ENCODE measurements at places on chromosomes 7 and 10.

- no peak for DNase-seq
Observed at GRCh38 chr7:78690174-78690573, 763.3 kb downstream of the MAGI2 start.

GRCh38 chr10:101834341-101834740 is 9.3 kb downstream of the KCNIP2 start:
- no peak for DNase-seq

DNA sequence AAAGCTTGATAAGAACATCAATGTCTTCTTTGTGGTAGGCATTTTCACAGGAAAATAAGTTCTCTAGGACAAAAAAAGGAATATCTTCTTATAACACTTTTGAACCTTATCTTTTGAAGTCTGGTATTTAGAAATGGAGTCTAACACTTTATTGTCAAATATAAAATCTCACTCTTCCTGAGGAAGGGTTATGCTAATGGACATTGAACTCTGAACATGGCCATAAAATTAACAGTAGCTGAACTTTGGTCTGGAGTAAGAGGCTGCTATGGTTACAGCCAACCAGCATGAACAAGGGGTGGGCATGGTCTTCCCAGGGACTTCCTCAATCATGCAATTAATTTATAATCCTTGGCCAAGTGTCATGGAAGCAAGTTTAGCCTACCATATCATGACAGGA is at the start of gene CLRN3:
Gene CLRN3 (minus strand): TSS at position 199 of the 400 bp plus-strand sequence. CDS start 157 bp downstream, at position 42.
- no peak for DNase-seq

DNA sequence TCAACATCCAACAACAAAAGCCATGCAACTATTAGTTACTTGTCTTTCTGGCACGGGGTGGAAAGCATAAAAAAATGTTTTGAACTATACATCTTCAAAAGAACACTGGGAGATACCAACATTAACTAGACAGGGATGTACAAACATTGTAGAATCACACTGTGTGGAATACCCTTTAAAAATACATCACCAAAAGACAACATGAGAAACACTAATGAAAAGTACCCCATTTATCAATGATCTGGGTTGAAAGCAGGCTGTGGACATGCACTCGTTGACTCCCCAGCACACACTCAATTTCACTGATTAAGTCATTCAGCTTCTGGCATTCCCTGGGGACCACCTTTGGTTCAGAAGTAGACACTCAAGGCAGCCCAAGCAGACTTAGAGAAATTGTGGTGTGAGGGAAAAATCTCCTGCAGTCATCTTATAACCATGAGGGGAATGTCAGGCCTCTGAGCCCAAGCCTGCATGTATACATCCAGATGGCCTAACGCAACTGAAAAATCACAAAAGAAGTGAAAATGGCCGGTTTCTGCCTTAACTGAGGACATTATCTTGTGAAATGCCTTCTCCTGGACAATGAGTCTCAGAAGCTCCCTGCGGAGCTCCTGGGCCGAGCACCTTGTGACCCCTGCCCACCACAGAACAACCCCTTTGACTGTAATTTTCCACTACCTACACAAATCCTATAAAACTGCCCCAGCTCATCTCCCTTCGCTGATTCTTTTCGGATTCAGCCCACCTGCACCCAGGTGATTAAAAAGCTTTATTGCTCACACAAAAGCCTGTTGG is 53.0 kb downstream of the CACUL1 start:
- no peak for DNase-seq

DNA sequence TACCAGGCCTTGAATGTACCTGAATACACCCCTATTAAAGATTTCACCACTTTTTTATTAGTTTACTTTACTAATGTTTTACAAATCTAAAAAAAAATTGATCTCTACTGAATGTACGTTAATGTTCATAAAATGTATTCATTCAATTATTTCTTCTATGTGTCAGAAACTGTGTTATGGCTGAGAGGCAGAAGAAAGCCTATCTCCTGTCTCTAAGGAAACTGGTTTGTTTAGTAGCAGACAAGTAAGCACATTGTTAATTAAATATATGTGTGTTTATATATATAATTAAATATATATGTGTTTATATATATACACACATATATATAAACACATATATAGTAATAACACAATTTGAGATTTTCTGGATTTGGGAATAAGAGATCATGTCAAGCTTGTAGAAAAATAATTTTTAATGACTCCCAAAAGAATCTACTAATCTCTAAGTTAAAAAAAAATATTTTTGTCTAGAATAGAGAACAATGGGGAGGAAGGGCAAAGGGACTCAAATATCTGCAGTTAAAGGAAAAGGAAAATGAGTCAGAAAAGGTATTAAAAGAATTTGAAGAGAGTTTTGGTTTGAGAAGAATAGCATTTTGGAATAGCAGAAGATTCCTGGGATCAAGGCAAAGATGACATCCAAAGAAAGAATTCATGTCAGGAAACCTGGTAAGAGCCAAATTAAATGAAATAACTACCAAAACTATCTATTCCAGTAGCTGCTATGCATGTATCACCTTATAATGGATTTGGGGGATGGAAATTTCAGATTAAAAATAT is 92.1 kb downstream of the CH25H start:
- no peak for DNase-seq

DNA sequence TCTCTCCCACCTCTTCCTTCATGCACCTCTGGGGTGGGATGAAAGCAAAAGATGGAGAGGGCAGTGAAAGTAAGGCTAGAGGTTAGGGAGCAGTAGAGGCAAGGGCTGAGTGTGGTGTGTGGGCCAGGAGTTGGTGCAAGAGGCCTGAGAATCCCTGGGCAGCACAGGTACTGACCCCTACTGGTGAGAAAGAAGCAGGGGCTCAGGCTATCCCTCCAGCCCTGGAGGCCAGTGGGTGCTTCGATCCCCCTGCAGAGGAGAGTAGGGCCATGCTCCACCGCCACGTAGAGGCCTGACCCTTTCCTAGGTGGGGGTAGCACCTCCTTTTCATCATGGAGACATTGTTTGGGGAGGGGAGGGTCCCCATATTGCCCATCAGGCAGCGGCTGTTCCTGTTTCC is 9.8 kb downstream of the CDHR1 start:
- DNase-seq, result no peak

GRCh38 chr10:119251315-119251708 is 43.9 kb downstream of the GRK5 start:
- DNase-seq, result no peak

DNA sequence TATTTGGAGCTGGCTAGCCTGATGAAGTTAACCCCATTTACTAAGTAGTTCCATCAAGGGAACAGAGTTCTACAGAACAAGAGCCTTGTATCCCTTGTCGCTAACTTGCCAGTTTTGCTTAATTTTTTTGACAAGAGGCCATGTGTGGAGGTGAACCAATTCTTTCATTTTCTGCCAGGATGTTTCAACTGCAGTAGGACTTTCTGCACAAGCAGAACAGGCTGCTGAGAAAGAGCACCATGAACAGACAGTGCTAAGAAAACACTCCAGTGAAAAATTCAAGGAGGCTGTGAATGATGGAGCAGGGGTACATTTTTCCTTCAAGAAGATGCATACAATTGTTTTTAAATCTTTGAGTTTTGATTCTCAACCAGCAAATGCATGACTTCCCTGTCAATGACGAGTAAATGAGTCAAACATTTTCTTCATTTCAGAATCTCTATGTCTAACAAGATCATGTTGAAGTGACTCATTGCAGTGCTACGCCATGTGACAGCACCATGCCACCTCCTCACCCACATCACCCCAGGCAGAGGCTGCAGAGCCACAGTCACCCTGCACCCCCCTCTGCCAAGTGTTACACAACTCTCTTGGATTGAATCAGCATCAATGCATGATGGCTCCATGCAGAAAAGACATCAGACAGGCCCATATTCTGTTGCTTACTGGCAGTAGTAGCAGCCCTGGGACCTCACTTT is 193.1 kb downstream of the COBL start:
- no peak for DNase-seq

- no peak for DNase-seq
Observed at GRCh38 chr10:95444792-95445191, 116.4 kb downstream of the SORBS1 start.

GRCh38 chr10:8614054-8614565 is 559.6 kb downstream of the GATA3 start:
- DNase-seq, result no peak

DNA sequence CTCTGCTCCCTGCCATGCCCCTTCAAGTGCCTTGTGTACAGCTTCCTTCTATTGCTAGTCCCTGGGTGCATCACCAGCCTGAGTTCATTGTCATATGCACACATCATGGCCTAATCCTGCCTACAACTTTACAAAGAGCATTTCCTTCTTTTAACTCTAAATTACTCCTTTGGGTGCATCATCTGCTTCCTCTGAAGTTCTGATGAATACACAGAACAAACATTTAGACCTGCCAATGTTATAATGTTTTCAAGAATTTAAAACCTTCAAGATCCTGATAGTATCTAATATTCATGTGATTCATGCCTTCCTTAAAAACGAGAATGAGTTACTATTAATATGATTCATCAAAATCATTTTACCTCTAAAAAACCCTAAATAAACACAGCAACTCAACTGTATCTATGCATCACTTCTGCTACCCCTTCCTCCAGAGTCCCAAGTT is 357.1 kb downstream of the MAGI2 start:
- no peak for DNase-seq

- DNase-seq, result no peak
Observed at GRCh38 chr7:100413346-100413745, 15.2 kb downstream of the ZCWPW1 start.

DNA sequence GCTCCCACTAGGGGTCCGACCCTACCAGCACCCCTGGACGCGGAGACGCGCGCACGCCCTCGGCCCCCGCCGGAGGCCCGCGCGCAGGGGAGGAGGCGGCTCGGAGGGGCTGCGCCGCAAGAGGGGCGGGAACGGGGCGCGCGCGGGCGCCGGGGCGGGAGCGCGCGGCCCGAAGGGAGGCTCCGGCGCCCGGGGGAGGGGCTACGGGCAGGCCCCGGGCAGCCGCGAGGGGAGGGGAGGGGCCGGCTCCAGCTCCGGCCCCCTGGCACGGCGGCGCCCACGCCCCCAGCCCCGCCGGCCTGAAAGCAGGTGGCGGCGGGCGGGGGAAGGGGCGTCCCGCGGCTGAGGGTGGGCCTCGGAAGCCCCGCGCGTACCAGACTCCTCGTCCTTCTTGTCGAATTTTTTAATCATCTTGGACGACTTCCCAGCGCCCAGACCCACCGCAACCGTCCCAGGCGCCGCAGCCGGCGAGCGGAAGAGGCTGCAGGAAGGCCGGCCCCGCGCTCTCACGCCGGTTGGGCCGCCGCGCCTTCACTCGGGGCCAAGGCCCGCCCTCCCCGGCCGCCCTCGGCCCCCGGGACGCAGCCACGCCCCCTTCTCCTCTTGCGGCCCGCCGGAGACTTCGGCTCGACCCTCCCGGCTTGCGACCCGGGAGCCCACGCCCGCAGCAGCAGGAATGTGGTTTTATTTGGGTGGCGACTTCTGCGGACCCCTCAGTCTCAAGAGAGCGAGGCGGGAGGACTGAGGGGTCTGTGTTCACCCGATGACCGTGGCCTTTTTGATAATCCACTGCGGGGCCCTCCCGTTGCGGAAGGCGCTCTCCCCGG is at the start of gene COPG2:
Gene COPG2 (minus strand): TSS at position 491 of the 827 bp plus-strand sequence. CDS start 80 bp downstream, at position 411.
- peak; percentile 44 for DNase-seq

DNA sequence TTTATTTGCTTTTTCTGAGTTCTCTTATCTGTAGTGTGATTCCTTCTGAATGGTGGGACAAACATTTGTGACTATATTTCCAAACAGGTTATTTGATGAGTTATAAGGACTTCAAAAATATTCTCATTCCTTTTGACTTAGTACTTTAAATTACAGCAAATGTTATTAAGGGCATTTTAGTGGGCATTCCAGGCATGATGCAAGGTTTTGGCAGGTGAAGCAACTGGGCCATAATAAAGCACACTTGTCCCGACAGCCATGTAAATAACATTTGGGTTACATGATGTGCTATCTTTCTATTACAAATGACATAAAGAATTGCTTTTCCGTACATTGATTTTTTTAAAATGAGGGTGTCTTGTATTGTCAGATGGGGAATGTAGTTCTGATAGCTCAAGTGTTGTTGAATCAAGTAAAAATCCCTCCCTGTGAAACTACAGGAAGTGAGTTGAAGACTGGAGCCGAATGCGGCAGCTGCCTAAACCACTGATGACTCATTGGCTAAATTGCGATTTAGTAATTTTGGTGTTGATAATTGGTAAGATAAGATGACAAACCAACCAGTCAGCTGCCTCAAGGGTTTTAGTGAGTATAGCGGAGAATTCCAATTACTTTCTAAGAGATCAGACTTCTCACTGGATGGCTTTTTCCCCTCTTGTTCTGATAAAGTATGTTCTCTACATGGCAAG is 231.3 kb upstream of the NPY start:
- no peak for DNase-seq

DNA sequence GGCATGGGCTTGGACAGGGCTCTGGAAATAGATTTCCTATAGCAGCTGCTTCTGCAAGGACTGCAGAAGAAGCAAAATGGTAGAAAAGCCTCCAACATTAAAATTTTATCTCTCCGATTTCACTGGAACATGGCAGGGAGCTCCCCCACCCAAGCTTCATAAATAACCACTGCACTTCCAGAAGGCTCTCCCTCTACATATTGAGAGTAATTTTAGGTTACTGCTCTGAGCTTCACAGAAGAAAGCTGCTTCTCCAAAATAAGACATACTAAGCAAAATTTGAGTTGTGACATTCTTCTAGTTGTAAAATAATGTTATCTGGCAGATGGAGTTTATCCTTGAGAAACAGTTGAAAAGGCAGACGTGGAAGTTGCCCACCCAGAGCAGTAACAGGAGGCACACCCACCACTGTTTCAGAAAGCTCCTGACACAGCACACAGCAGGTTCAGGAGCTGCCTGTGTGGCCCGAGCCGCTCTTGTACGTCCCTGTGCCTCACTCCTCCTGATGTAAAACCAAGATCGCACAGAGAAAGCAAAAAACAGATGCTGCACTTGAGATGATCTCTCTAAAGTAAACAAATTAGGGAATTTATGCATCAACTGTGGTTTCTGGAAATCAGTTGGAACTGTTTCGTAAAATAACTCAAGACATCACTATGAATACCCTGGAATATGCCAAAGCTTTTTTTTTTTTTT is 621.0 kb downstream of the PARD3 start:
- DNase-seq, result no peak

DNA sequence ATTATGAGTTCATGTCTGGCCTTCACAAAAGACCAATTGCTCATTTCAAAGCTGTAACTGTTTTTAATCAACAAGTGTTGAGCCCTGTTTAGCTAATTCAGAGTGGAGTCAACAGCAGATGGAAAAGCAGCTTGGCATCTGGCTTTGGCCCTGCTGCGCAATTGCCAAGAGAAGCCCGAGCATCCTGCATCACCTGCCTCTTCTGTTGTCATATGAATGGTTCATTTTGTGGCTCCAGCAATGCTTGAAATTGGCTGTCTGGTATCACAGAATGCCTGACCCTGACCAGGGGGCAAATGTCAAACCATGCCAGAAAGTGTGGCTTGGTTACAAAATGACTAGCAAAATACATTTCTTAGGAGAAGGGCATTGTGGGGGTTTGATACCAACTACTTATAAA is 296.5 kb upstream of the PHF14 start:
- DNase-seq, result no peak

- DNase-seq, result no peak
Observed at GRCh38 chr10:8063128-8063908, 8.8 kb downstream of the GATA3 start.

GRCh38 chr7:132877573-132877972 is 204.3 kb downstream of the CHCHD3 start:
- DNase-seq, result no peak
